Iris pigment epithelial cell (primary cell): ENCODE measurements at places on chromosomes 6 and 20.

GRCh38 chr20:50309280-50309763 lies 118.7 kb downstream of the CEBPB start:
- peak; percentile 74 for DNase-seq

DNA sequence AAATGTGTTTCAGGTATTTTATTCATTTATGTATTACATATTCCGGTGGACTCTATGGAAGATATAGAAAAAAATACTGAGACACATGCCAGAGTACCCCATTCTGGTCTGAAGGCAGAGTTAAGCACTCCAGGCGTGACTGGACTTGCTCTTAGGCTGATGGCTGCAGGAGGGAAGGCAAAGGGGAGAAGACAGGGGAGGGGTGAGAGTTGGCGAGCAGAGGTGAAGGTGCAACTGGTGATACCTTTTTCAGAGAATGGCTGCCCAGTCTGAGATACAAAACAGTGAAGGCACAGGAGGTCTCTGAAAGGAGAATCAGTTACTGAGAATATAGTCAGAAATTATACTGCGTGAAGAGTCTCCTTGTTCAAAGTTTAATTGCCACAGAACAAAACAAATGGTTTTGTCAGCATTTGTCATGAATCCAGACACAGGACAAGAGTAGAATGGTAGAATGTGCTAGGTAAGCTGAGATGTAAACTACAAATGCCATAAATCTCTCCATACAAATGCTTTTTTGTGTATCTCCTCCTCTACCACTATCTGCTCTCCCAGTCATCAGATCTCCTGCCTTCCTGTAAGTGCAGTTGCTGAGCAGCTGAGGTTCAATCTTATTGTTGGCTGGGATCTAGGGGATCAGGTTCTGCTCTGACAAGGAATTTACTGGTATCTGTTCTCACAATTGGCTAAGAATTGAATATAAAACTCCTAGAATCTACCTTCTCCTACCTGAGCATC lies 104.2 kb upstream of the DST start:
- peak; percentile 58 for DNase-seq

GRCh38 chr20:2734899-2735298 lies 42.3 kb downstream of the EBF4 start:
- DNase-seq, result no peak

GRCh38 chr6:84220809-84221409 lies 6.5 kb downstream of the CEP162 start:
- DNase-seq, result peak; percentile 37

GRCh38 chr20:52965380-52965779 lies 6.8 kb upstream of the TSHZ2 start:
- DNase-seq, result no peak

DNA sequence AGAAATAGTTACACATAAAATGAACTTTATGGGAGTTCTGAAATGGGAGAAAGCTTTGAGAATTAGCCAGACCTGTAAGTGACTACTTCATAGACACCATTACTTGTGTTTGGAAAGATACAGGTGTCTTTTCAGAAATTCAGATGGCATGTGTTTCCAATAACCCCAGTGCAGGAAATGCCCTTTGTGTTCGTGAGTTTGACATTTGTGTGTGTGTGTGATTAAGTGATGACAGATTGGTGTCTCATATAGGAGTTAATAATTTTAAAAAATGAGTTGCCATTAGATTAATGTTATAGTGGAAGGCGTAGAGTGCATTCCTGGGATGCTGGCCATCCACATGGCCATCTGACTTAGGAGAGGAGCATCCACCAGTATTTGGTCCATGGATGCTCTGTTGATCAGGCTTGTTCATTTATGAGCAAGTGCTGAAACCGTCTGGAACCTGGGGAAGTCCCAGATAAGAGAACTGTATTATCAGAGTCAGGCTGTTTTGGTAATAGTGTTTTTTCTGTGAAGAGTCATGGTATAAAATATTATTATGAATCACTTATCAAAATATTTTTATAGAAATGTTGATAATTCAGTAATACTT lies 3.1 kb downstream of the STK4 start:
- DNase-seq, result no peak

- DNase-seq, result peak; percentile 83
These were observed 118.3 kb downstream of the STXBP5 start for GRCh38 chr6:147322299-147323162.

DNA sequence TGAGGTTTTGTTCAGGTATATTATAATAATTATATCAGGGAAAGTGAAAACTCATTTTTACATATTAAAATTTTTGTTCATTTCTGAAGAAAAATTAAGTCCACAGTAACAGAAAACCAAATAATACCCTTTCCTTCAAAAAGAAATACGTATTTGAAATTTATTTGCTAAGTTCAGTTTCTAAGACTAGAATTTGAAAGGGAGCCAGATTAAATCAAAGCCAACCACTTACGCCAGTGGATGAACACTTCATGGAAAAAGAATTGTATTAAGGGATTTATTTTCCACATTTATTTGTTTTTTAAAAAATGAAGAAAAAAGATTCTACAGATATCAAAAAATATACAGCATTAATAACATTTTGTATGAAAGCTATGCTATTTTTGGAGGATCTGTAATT lies 654.4 kb downstream of the EYS start:
- DNase-seq, result no peak

DNA sequence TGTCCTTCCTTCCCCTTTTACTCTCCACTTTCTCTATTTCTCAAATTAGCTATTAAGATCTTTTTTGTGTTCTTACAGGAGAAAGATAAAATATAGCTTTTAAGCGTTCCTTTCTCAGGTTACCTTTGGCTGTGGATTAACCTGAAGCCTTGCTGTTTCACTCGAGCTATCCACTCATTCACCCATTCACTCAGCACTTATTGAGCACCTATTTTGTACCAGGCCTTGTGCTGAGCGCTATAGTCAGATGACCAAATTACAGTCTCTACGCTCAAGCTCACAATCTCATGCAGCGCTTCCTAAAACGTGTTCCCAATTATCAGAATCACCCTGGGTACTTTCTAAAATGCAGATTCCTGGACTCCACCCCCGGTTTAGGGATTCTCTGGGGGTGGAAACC lies 1.8 kb upstream of the CEP250 start:
- no peak for DNase-seq

DNA sequence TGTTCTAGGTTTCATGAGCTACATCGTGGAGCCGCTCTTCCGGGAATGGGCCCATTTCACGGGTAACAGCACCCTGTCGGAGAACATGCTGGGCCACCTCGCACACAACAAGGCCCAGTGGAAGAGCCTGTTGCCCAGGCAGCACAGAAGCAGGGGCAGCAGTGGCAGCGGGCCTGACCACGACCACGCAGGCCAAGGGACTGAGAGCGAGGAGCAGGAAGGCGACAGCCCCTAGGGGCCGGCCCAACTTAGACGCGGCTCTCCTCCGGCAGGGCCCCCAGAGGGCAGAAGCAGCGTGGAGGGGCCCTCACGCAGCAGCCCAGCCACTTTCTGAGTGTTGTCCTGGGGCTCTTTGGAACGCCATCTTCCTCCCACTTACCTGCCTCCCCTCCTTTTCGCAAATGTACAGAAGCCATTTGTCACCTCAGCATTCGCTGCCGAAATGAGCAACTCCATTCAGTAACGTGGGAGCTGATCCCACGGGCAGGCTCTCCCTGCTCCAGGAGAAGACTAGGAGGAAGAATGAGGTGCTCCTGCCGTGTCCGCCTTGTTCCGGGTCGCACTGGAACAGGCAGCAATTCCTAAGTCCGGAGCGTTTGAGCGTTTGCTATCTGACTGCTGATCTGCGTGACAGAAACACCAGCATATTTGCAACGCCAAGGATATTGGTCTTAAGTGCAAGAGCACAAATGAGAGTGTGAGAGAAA lies 58.4 kb downstream of the MTFR2 start:
- no peak for DNase-seq

DNA sequence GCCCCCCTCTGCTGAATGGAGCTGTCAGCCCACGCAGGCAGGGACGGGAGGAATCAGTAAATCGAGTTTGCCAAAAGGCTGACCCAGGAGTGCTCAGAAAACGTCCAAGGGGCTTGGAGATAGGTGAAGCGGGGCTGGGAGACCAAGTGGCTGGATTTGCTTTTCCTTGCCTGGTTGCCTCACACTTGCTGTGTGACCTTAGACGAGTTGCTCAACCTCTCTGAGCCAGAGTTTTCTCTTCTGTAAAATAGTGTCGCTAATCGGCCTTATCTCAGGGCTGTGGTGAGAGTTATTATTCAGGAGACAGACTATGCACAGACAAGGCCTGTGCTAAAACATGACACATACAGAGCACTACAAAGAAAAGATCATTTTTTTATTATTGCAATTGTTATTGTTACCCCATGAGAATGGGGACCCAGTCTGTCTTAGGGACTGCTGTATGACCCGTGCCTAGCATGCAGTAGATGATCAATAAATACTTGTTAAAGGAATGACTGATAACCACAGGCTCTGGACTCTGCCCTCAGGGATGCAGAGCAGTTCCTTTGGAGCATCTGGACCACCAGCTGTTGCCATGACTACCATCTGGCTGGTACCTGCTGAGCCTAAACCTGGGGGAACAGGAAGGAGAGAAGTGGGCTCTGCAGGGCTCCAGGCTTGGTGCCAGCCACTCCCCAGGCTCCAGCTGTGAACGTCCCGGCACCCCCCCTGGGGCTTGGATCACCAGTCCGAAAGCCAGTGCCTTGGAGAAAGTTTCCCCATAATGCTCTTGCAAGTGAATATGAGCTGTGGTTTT lies 901 bp downstream of the KCNK15 start:
- DNase-seq, result no peak

GRCh38 chr6:31920811-31921210 lies 6.7 kb upstream of the C2 start:
- no peak for DNase-seq

DNA sequence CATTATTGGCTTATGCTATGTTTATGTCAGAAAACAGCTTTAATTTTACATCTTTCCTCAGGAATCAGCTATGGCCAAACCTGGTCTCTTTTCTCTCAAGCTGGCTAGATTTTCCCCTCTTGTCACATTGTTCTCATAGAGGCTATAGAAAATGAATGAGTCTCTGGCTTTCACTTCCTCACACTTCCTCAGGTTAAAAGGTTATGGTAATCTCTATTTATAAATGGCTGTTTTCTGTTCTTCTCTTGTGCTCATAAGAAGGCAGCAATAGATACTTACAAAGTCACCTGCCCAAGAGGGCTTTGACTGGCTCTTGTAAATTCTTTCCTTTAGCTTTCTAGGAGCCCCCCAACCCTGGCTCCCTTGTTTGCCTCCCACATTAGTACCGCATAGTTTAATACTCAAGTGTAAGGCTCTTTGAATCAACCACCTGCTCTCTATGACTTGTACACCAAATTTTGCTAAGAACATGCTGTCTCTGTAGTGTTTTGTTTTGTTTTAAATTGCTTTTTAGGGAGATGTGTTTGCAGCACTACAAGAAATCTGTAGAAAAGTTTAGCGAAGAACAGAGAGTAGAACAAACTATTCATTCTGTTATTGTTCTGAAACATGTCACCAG lies 897.4 kb upstream of the CITED2 start:
- DNase-seq, result no peak
